Left lobe of liver (tissue), 2 donors: ENCODE measurements at places on chromosomes 2 and 18.

- no peak for DNase-seq
Measured at GRCh38 chr2:157901325-157901724, 25.2 kb upstream of the ACVR1 start.

- no peak for DNase-seq
Measured at GRCh38 chr18:53937037-53937436, 287.4 kb downstream of the MBD2 start.

GRCh38 chr2:129806317-129806716 lies 173.1 kb upstream of the RAB6C start:
- DNase-seq, result no peak

DNA sequence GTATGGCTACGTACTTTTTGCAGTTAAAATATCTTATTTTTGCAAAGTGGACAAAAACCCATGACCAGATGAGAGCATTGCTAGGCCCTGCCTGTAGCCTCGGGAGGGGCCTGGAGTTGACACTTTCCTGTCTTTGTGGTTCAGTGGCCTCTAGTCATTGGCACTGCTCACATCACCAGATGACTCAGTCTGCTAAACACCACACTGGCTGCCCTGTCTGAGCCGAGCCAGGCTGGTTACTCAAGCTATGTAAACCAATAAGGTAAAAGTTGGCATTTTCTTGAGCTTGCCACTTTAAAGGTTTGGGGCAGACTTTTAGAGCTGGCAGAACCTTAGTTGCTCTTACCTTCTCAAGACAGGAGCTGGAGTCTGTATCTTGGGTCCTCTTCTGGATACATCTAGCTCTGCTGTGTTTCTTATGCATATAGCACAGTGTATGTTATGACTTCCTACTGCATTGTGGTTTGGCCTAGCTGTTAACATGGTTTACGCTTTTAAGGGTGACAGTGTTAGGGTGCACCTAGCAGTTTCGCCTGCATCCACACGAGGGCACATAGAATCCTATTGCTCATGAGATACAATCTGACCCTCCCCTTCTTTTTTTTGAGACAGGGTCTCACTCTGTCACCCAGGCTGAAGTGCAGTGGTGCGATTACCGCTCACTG lies 76.4 kb downstream of the AP1S3 start:
- DNase-seq, result no peak

DNA sequence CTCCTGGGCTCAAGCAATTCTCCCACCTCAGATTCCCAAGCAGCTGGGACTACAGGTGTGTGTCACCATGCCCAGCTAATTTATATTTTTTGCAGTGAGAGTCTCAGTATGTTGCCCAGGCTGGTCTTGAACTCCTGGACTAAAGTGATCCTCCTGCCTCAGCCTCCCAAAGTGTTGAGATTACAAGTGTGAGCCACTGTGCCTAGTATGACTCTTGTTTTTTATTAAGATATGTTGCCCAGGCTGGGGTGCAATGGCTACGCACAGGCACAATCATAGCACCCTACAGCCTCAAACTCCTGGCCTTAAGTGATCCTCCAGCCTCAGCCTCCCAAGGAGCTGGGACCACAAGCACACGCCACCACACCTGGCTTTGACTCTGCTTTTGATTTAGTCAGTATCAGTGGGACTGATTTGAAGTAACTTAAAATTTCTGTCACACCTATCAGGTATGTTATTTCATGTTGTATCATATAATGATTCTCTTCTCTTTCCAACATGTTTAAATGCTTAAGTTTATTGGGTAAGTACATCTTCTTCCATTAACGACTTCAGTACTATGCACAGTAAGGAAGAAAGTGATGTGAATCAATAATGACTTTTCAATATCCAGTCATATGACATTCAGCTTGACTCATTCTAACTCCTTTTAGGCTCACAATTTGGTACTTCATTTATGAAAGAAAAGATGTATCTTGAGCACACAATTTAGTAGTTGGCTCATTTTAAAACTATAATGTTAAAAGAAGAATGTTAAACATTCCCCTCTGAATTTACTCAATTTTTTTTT lies 6.3 kb downstream of the PPP4R3B start:
- DNase-seq, result no peak

DNA sequence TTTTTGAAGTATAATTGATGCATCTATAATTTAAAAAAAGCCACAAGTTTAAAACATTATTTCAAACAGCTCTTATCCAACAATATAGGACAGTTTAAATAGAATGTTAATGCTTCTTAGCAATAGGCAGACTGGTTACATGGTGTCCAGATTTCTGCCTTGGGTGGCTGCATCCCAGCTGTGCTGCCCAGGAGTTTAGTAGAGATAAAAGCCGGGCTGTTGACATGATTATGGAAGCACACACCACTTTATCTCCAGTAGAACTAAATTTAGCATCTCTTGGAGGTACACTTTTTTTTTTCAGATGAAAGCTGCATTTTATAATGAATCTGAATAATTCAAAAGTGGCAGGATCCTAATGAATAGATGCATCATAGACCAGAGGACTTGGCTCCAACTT lies 309.7 kb downstream of the PLCL1 start:
- DNase-seq, result no peak

DNA sequence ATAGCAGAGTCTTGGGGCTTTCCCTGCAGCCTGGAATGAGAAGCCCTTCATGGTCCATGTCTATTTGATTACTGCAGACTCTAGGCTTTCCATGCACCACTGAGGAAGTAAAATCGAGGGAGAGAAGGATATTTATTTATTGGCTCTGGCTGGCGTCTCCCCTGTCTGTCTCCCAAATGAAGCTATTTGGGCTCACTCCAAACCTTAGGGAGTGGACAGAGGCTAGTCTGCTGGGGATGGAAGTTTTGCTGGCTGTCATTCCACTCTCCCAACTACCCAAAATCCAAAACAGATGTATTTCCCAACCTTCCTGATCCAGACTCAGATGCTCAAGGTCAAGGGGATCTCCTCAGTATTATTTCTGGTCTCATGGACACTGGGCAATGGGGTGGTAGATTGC lies 33.7 kb downstream of the TMEM17 start:
- no peak for DNase-seq

DNA sequence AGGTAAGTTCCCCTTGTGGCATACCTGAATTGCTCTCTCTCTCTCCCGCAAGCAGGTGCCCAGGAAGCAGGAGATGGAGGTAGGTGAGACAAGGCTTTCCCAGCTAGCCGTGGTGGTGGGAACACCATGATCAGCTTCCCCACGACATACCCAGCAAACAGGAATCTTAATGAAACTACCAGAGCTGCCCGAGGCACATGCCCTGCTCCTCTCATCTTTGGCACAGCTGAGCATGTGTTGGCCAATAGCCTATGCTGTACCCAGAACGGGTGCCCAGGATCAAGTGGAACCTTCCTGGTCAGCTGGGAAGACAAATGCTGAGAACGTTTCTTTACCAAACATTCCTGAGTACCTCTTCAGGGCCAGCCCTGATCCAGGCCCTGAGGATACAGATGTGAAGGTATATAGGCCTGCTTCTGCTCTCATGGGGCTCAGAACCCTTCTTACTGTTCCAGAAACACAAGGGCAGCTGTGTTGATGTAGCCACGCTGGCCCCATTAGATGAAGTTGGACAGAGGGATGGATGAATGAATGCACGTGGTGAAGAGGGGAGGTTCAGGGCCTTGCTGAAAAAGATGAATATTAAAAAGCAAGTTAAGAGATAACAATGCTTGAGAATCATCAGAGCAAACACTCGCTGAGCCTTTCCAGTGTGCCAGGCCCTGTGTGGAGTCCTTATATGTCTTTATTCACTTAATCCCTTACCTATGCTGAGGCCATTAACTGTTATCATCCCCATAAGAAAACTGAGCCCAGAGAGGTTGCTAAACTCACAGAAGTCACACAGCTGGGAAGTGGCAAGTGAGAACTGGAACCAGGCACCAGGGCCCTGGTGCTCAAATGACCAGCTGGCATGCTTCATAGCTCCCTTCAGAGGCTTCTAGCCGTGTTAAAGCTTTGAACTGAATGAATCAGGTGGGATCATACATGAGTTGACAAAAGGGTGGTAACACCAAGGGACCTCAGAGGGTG lies 68.8 kb upstream of the TMEM247 start:
- DNase-seq, result peak; percentile 71

DNA sequence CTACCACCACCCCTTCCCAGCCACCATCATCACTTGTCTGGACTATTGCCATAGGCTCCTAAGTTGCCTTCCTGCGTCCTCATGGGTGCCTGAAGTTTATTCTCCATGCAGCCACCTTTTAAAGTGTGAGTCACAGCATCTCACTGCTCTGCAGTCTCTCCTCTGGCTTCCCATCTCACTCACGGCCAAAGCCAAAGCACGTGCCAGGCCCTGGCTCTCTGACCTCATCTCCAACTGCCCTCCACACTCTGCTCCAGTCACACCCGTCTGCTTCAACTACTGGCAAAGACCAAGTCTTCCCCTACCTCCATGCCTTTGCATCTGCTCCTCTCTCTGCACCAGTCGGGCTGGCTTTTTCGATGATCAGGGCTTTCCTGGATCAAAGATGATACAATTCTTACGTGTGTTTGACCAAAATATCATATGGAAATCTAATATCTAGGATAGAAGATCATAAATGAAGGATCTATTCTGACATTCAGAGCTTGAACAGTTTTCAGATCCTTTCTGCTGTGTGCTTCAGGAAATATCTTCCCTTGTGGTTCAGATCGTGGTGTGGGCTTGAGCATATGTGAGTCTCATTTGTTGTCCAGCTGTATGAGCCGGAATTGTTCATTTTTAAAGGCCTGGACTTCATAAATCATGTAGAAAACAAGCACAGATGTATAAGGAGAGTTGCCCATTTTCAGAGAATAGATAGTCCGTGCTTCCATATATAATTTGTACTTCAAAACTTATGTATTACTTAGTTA lies 175.6 kb downstream of the PRKCE start:
- no peak for DNase-seq

DNA sequence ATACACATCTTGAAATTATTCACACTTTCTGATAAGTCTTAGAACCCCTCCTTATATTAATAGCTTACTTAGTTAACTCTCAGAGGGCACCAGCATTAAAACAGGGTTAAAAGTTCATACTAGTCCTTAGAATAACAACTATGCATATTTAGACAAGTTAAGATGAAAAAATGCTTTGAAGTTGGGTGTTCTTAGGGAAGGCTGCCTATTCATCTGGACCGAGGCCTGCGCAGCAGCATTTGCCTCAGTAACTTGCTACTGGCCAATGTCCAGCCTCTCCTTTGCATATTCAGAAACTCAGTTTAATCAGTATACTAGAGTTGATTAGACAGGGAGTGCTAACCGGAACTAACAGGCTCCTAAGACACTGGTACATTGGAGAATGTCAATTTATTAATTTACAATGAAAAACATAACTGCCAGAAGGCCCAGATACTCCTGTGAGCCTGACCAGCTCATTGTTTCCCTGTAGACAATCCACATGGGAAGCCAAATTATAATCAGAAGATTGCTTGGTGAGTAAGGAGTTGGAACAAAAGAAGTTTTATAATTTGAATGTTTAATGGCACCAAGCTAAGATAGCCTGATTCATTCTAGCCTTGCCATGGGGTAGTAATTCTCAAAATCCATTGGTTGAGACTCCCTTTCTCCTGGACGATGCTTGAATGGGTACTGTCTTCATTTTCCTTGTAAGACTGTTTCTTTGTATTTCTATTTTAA lies 48.9 kb downstream of the DYNC1I2 start:
- DNase-seq, result no peak

DNA sequence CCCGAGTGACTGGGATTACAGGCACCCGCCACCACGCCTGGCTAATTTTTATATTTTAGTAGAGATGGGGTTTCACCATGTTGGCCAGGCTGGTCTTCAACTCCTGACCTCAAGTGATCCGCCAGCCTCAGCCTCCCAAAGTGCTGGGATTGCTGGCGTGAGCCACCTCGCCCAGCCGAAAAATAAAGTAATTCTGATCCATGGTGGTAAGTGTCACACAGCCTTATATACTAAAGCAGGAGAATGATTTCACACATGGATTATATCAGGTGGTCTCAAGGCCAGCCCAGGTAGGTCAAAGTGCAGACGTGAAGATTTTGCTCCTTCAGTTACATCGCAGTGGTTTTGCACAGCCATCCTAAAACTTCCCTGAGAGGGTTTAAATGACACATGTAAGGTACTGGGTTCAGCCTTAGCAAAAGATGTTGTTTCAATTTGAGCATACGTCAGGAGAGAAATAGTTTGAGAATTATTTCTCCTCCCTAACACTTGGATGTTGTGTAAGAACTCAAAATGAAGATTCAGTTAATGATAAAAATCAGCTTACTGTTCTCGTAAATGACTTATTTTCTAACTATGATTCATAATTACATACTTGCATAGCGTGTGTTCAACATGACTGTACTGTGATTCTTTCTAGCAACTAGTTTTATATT lies 93.0 kb upstream of the SLC39A10 start:
- DNase-seq, result no peak

- DNase-seq, result no peak
Measured at GRCh38 chr2:105290981-105291660, 38.4 kb downstream of the TGFBRAP1 start.

- DNase-seq, result no peak
Measured at GRCh38 chr2:231397011-231397927, 1.8 kb downstream of the B3GNT7 start.

DNA sequence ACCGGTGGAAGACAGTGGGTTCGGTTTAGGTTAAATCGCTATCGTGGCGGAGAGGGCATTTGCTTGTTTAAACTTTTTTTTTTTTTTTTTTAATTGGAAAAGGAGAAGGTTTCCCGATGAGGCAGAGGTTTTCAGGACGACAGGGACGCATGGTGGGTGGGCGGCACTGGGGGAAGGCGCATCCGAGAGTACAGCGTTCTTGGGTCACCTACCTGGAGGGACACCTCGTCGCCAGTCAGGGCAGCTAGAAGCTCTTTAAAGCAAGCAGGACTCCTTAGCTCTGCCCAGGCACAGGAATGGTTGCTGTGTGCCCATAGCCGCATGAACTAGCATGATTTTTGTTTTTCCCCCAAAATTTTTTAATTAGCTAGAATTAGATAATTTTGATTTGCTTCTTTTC lies 437 bp downstream of the LDLRAD4 start:
- DNase-seq, result no peak

- DNase-seq, result no peak
Measured at GRCh38 chr2:33652830-33653229, 53.7 kb upstream of the FAM98A start.

- DNase-seq, result no peak
Measured at GRCh38 chr2:183000846-183001245, 37.4 kb downstream of the NCKAP1 start.

- no peak for DNase-seq
Measured at GRCh38 chr2:205002390-205002789, 457.1 kb downstream of the PARD3B start.

GRCh38 chr2:128618642-128619041 lies 300.0 kb upstream of the HS6ST1 start:
- DNase-seq, result no peak

GRCh38 chr2:129285012-129285411 lies 694.5 kb upstream of the RAB6C start:
- DNase-seq, result no peak
